ENCODE measurements at places on chromosomes 12 and 14.

DNA sequence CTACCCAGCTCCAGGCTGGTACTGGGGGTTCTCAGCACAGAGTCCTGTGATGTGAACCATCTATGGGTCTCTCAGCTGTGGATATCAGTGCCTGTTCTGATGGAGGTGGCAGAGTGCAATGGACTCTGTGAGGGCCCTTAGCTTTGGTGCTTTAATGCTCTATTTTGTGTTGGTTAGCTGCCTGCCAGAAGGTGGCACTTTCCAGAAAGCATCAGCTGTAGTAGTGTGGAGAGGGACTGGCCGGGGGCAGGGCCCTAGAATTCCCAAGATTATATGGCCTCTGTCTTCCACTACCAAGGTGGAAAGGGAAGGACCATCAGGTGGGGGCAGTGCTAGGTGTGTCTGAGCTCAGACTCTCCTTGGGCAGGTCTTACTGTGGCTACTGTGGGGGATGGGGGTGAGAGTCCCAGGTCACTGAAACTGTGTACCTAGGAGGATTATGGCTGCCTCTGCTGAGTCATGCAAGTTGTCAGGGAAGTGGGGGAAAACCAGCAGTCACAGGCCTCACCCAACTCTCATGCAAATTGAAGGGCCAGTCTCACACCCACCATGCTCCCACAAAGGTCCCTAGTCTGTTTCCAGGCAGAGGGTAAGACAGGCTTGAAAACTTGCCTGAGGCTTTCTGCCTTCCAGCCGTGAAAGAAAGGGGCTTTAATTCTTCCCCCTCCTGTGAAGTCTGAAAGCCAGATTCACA lies 878.1 kb downstream of the C12orf50 start:
- no peak for DNase-seq

GRCh38 chr12:131209082-131210070 lies 255.7 kb downstream of the ADGRD1 start:
- peak; percentile 11 for DNase-seq

DNA sequence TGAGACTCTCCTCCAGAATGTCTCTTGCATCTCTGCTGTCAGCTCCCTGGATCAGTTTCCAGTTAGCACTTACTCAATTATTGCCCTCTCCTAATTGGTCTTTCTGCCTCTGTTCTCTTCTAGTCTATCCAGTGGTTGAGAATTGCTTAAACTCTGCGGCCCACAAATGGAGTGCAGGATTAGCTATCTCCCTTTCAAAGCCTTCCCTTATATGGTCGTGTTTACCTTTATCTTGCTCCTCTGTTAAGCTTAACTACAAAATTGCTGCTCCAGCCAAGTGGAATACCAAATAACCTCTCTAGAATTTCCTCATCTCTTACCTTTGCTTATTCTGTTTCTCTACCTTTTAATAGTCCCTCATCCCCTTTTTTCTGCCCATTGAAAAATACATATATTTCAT lies 132.7 kb downstream of the NRXN3 start:
- DNase-seq, result no peak

- no peak for DNase-seq
Measured at GRCh38 chr12:74535536-74535935, 2.1 kb upstream of the ATXN7L3B start.

- DNase-seq, result no peak
Measured at GRCh38 chr12:105020241-105020962, 34.3 kb downstream of the NOPCHAP1 start.

- no peak for DNase-seq
Measured at GRCh38 chr12:40648519-40648918, 43.7 kb upstream of the CNTN1 start.

- peak; percentile 27 for DNase-seq
Measured at GRCh38 chr12:53267306-53267998, 647 bp upstream of the ESPL1 start.

DNA sequence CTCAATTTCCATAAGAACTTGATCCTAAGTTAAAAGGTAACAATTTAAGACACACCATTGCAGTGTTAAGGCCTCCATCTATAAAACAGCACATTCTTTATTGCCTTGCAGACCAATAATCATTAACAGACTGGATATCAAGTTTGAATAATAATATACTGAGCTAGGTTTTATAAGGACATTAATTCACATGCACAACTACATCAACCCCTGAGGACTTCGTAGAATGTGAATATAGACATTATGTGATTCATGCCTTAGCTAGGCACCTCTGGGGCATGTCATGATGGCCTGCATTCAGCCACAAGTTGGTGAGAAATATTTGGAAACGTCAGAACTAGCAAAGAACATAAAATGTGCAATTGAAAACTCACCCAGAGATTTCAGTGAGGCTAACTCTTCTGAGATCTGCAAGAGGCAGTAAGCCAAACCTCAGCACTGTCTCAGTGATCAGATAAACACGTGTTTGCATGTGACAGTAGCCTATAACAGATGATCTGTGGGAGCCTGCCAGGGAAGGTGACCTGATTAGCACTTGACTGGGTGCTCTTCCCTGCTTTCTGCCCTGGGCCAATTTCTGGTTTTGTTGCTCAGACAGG lies 492.2 kb downstream of the FLRT2 start:
- no peak for DNase-seq

DNA sequence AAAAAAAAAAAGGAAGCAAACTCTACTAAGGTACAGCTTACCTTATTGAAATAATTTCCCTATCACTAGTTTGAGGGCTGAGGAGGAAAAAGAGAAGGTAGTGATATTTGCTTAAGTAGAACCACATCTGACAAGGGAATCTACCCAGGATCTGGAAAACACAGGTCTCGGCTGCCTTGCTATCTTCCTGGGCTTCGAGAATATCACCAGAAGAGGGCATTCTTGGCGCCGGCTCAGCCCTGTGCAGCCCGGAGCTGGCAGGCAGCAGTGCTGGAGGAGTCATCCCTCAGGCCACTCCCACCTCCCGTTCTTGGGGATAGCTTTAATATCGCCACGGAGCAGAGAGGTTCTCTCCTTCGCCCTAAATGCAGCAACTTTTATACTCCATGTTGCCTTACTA lies 1181.2 kb downstream of the VRK1 start:
- peak; percentile 74 for DNase-seq

GRCh38 chr12:42918443-42918842 lies 328.9 kb upstream of the PRICKLE1 start:
- no peak for DNase-seq

- no peak for DNase-seq
Measured at GRCh38 chr14:56580221-56580711, 668 bp downstream of the TMEM260 start.

GRCh38 chr14:52333823-52334657 lies 19.9 kb downstream of the PTGER2 start:
- DNase-seq, result no peak
